Stimulated activated CD8-positive, alpha-beta memory T cell treated with anti-CD3 and anti-CD28 coated beads, Interleukin-4, amount 100 ng/mL, for 1 hour (primary cell): ENCODE measurements at places on chromosomes 4 and X.

GRCh38 chrX:43962636-43963035, 10.6 kb downstream of the NDP start:
- no peak for DNase-seq

- DNase-seq = no peak
Measured at GRCh38 chr4:38529189-38530115, 134.5 kb upstream of the KLF3 start.

DNA sequence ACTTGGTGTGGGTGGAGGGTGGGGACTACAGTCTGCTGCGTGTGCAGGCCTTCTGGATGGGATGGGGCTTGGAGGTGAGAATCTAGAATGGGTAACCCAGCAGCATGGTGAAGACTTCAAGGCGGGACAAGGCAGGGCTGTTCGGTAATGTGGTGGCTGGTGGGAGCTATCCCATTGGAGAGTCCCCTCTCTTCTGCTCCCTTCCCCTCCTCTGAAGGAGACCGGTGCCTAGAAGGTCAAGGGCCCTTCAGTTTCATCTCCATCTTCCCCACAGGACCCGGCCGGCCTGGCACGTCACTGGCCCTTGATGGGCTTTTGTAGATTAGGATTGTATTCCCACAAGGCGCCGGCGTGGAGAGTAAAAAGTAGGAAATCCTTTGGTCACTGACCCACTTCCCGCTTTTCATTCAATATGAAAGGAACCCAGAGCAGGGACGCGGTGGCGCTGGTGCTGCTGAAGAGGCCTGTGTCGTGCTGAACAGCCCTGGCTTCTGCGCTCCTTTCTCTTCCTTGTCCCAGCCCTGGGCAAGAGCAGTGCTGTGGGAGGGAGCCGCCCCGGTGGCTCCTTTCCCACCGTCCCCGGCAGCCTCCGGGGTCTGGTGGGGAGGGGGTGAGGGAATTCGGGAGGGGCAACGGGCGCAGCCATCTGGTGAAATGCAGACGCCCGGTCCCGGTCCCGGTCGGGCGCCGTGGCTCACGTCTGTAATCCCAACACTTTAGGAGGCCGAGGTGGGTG, 7.3 kb upstream of the HMGB3 start:
- no peak for DNase-seq

DNA sequence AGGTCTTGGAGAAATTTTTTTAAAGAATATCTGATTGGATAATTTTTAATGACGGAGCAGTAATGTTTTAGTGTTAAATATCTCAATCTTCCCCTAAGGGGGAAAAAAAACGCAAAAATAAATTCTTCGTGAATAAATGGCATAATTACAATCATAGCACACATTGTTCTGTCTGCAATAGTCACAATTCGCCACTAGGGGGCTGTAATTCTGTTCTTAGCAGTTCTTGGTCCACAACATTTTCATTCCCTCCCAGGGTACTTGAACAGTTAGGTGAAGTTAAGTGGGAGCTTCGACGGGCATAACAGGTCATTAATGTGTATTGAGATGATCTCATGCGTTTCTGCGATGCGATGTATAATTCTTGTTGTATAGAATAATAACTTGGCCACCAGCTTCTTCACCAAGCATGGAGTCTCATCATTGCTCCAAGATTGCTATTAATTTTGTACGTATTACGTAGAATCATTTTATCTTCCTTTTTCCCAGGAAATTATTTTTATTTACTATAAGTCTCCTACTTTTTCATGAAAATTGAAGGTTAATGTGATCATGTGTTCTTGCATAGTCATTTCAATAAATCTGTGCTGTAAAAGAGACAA, 27.2 kb downstream of the HTR2C start:
- no peak for DNase-seq

- no peak for DNase-seq
Measured at GRCh38 chrX:46180258-46180687, 364.9 kb downstream of the ZNF674 start.

- DNase-seq = no peak
Measured at GRCh38 chrX:110394651-110395050, 36.0 kb downstream of the RTL9 start.

GRCh38 chr4:957231-957580, 16.2 kb downstream of the DGKQ start:
- DNase-seq = no peak

DNA sequence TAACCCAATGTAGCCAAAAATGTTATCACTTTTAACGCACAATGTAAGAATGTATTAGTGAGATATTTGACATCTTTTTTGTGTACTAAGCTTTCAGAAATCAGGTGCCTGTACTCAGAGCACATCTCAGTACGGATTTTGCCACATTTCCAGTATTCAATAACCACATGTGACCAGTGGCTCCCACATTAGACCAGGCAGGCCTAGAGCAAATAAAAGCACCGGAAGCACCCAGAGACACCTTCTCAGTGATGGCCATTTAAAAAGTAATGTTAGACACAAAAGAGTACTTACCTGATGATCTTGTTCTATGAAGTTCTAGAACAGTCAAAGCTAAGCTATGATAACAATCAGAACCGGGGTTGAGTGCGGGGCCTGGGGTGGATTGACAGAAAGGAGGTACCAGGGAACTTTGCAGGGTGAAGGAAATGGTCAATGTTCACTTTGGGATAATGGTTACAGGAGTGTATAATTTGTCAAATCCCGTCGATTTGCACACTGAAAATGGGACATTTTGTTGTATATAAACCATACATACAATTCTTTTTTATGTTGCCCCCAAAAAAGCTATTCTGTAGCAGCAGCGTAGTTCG, 1.2 kb downstream of the CTPS2 start:
- DNase-seq = no peak

GRCh38 chr4:105715692-105716278, 7.2 kb downstream of the GSTCD start:
- no peak for DNase-seq

DNA sequence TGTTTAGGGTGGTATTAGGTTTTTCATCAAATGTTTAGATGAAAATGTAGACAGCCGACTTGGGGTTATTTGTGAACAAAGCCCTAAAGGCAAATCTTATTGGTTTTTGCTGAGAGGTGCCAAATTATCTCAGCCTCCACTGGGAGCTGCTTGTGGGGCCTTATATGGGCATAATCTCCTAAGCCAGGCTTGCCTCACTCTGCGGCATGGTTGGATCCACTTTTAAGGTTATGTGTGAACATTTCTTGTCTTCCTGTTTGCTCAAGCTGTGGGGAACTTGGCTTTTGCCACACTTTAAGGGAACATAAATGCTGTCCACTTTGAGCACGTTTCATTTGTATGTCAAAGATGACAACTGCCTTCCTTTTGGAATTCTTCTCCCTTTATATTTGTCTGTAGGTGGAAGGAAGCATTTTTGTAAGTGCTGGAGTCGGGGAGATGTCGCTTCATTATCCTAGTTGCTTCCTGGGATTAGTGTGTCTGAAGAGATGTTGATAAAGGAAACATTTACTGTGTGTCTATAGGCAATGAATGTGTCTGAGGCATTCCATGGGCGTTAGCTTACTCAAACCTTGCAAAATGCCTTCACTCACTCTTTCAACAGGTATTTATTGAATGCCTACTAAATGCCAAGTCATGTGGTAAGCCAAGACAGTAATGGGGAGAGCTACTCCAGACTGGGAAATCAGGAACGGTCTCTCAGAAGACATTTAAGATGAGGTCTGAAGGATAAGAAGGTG, 78.3 kb downstream of the SLC9A6 start:
- DNase-seq = no peak

GRCh38 chrX:71454222-71454621, 78.7 kb upstream of the OGT start:
- DNase-seq = no peak

- no peak for DNase-seq
Measured at GRCh38 chrX:120517936-120518335, 42.8 kb downstream of the CUL4B start.

GRCh38 chr4:51907006-51907669, 64.2 kb downstream of the DCUN1D4 start:
- DNase-seq = no peak

DNA sequence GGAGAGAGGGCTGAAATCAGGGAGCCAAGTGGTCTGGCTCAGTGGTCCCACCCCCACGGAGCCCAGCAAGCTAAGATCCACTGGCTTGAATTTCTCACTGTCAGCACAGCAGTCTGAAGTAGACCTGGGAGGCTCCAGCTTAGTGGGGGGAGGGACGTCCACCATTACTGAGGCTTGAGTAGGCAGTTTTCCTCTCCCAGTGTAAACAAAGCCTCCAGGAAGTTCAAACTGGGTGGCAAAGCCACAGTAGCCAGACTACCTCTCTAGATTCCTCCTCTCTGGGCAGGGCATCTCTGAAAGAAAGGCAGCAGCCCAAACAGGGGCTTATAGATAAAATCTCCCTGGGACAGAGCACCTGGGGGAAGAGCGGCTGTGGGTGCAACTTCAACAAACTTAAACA, 88.1 kb downstream of the NPFFR2 start:
- no peak for DNase-seq

GRCh38 chr4:148737061-148737770, 295.0 kb upstream of the NR3C2 start:
- DNase-seq = no peak

- DNase-seq = no peak
Measured at GRCh38 chr4:87949961-87950360, 25.6 kb upstream of the SPP1 start.

GRCh38 chrX:150185766-150186165, 177.4 kb upstream of the MAMLD1 start:
- no peak for DNase-seq

DNA sequence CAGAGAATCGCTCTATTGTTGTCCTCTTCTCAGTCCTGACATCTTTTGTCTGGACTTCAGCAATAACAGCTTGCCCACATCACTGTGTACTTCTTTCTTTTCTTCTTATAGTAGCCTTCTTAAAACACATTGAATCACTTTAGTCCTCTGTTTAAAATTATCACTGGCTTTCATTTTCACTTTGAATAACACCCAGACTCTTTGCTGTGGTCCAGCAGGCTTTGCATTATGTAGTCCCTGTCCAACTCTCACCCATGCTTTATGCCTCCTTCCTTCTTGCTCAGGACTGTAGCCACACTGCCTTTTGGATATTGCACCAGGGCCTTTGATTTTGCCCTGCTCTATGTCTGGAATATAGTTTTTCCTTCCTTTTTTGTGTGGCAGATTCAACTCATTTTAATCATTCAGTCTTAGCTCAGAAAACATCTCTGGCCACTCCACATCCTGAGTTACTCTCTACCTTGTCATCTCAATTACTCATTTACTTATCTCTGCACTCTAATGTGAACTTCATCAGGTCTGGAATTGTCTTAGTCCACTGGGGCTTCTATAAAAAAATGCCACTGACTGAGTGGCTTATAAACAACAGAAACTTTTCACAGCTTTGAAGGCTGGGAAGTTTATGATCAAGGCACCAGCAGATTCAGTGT, 168.2 kb downstream of the C4orf33 start:
- DNase-seq = no peak
